Right hindlimb (tissue), 1 donor: ENCODE measurements at places on chromosomes 7 and 10.

GRCh38 chr7:98210513-98211220 is 572 bp upstream of the BHLHA15 start:
- no peak for DNase-seq

GRCh38 chr7:73454424-73454823 is 20.8 kb downstream of the FZD9 start:
- no peak for DNase-seq

DNA sequence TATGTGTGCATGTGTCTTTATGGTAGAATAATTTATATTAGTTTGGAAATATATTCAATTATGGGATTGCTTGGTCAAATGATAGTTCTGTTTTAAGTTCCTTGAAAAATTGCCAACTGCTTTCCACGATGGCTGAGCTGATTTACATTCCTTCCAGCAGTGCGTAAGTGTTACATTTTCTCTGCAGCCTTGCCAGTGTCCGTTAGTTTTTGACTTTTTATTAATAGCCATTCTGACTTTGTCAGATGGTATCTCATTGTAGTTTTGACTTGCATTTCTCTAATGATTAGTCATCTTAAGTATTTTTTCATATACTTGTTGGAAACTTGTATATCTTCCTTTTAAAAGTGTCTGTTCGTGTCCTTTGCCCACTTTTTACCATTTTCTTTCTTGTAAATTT is 434.2 kb upstream of the POT1 start:
- DNase-seq = no peak

GRCh38 chr7:103752995-103753394 is 236.5 kb downstream of the RELN start:
- no peak for DNase-seq

DNA sequence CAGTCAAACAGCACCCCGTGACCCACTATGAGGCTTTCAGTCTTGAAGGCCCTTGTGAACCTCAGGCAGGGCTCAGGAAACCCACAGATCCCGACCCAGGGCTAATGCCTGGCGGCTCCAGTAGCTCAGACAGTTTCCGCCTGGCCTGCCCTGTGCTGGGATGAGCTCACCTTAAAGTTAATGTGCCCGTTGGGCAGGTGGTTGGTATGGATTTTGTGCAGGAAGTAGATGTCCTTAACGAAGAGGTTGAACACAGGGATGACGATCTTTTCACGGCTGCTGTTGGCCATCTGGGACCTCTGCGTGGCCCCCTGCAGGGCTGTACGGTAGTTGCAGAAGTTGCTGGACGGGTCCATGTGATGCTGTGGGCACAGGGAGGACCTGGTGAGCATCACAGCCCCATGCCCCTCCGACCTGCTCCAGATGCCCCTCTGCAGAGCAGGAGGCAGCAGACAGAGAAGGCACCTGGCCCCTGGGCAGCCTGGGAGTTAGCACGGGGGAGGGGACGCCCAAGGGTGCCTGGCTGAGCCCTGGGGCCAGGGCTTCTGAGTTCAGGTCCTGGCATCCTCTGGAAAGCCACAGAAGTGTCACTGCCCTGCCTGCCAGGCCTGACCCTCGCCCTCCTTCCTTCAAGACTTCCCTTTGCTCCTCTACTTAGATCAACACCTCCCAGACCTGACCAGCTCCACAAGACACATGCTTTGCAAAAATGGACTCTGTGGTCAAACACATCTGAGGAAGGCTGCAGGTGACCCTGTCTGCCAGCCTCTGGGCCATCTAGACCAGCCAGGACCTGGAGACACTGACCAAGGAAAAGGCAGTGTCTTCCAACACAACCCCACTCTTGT is 59.8 kb downstream of the CSGALNACT2 start:
- peak; percentile 12 for DNase-seq

DNA sequence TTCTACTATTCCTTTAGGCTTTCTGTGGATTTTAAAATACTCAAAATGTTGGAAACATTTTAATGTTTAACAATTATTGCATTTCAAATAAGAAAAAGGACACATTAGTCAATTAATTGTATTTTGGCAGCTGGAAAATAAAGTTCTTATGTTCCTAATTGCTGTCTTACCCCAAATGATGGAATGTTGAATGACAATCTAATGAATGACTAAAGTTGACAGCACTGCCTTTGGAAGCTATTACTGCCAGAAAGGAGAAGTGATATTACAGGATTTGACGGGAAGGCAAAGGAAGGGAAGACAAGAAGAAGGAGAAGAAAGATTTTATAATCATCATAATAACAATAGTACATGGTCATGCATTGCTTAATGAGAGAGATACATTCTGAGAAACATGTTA is 23.4 kb upstream of the TMEM229A start:
- no peak for DNase-seq

GRCh38 chr10:80596391-80597257 is 58.9 kb downstream of the SH2D4B start:
- DNase-seq = no peak
